Osteocyte (in vitro differentiated cells): ENCODE measurements at places on chromosomes 5 and 9. TPM values are rescaled to one million over a fixed set of nuclear protein-coding genes. Genes with fewer than 3 reads are reported as not detected.

GRCh38 chr5:1151316-1151715, 39.5 kb upstream of the SLC12A7 start:
- no peaks in the 10 kb centered on the region for H3K36me3 ChIP-seq
- no peak for DNase-seq
- H3K27ac ChIP-seq, result no peak overlapping the region
- H3K4me1 ChIP-seq, result peaks cover 4% of the 10 kb centered on the region
- no peak overlapping the region for H3K4me3 ChIP-seq

C5orf58 gene
- not detected in 2 replicates for total RNA-seq

DNA sequence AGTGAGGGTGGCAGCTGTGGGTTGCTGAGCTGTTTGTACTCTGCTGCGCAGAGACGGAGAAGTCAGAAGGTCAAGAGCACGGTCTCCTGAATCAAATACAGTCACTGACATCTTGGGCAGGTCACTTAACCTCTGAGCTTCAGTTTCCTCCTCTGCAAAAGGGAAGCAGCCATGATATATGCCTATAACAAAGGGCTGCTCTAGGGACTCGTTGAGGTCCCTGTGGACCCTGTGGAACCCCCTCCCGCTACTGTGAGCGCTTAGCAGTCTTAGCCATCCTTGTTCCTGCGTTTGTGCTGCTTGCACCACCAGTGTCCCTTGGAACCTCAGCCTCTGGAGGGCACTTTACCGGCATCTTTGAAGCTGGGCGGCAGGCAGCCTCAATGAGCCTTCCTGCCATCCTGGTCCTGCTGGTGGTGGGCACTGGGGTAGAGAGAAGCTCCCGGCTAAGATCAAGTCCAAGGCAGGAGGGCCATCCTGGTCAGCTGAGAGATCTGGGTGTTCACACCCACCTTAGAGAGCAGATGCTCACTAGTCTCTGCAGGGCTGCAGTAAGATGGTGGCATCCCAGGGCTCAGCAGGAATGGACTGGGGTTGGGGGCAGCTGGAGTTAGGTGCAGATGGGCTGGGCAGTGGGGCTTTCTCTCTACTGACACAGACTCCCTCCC, 8.7 kb downstream of the JADE2 start:
- peaks cover 15% of the 10 kb centered on the region for H3K4me1 ChIP-seq
- no peak for DNase-seq
- no peaks in the 10 kb centered on the region for H3K27me3 ChIP-seq
- H3K36me3 ChIP-seq, result peaks cover 14% of the 10 kb centered on the region

DNA sequence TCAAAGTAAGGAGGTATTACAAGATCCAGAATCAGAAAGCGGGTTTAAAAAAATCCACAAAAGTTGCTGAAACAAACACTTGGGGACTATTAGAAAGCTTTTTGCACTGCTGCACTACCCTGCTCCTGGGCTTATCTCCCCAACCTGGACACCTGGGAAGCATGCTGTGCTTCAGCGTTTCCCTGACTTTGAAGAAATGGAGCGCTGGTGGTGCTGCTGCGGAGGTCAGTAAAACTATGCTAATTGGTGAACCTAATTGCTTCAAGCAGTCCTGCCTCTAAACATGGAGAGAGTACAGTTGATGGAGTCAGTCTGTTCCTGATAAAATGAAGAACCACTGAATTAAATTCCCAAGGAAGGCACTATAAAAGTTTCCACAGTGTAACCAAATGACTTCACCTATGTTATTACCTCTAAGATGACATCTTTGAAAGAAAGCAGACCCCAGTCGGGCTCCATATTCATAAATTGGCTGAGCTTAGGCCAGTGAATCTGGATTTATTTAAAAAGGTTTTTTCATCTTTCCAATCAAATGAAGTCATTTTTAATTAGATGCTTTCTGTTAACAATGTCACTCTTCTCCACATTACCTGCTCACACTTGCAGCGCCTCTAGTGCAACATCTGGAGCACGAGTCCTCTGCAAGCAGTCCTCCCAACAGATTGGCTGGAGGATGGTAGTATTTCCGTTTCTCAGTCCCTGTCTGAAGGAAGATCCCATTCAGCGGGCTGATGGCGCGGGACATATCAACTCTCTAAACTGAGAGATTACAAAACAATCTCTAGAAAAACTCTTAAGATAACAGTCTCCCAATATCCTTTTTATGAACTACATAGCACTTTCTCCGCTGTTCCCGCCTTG, 11.5 kb downstream of the NR2F1-AS1 start:
- DNase-seq, result no peak
- H3K36me3 ChIP-seq, result peaks cover 19% of the 10 kb centered on the region
- H3K4me3 ChIP-seq, result no peak overlapping the region
- peak overlapping the region; percentile 38 for H3K27ac ChIP-seq

DNA sequence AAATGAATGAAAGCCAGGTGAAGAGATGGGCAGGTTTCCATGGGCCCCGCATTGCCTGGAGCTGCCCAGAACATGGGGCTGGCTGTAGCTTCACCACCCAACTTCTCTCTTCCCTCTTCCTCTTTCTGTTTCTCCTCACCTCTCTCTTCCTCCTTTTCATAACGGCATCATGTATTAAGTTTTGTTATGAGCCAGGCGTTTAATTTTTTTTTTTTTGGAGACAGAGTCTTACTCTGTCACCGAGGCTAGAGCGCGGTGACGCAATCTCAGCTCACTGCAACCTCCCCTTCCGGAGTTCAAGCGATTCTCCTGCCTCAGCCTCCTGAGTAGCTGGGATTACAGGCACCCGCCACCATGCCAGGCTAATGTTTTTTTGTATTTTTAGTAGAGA, 13.0 kb upstream of the SPINK4 start:
- peaks cover 9% of the 10 kb centered on the region for H3K4me1 ChIP-seq
- peaks cover 10% of the 10 kb centered on the region for H3K27me3 ChIP-seq
- no peak overlapping the region for H3K27ac ChIP-seq
- no peak for DNase-seq
- no peak overlapping the region for H3K4me3 ChIP-seq

DNA sequence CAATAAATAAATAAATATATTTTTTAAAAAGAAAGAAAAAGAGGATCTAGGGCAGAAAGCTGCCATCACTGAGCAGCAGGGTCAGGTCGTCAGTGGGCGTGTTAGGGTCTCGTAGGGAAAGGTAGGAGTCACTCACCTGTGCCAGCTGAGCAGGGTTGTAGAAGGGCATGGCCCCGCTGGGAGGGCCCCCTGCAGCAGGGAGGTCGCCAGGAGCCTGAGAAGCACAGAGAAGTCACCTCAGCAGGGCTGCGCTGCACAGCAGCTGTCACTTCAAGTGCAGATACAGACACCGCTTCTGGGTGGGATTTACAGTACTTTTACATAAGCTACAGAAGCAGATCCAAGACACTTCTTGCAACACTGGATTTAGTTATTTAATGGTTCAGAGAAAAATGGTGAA, 4.0 kb upstream of the INPP5E start:
- H3K4me3 ChIP-seq, result no peak overlapping the region
- peaks cover 47% of the 10 kb centered on the region for H3K36me3 ChIP-seq
- no peak for DNase-seq
- peaks cover 4% of the 10 kb centered on the region for H3K4me1 ChIP-seq
- H3K27ac ChIP-seq, result no peak overlapping the region

- H3K36me3 ChIP-seq, result no peaks in the 10 kb centered on the region
- H3K4me3 ChIP-seq, result peak overlapping the region; percentile 35
- DNase-seq, result no peak
- no peak overlapping the region for H3K27ac ChIP-seq
- H3K27me3 ChIP-seq, result peaks cover 51% of the 10 kb centered on the region
Measured at GRCh38 chr5:176619203-176619568, 9.2 kb upstream of the GPRIN1 start.
